ENCODE measurements at places on chromosomes 2 and 18.

- no peak for DNase-seq
Measured at GRCh38 chr2:174599310-174599921, 1.8 kb upstream of the WIPF1 start.

GRCh38 chr2:240705204-240705791 is 13.6 kb downstream of the AQP12A start:
- DNase-seq = no peak

- no peak for DNase-seq
Measured at GRCh38 chr2:101125808-101126207, 25.4 kb downstream of the TBC1D8 start.

DNA sequence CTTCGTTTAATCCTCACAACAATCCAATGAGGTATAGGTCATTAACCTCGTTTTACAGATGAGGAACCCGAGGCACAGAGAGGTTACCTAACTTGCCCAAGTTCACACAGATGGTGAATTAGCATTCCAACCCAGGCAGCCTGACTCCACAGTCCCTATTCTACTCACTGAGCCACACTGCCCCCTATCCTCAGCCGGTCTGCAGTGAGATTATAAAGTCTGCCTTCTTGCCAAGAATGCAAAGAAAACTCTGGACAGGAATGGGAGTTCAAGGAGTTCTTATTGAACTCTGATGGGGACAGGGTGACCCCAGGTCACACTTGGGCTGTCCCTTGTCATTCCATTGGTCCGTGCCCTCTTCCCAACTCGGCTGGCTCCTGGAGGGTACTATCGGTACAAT is 118.1 kb upstream of the MSH6 start:
- DNase-seq = no peak

GRCh38 chr2:66515743-66516142 is 80.8 kb downstream of the MEIS1 start:
- DNase-seq = no peak

DNA sequence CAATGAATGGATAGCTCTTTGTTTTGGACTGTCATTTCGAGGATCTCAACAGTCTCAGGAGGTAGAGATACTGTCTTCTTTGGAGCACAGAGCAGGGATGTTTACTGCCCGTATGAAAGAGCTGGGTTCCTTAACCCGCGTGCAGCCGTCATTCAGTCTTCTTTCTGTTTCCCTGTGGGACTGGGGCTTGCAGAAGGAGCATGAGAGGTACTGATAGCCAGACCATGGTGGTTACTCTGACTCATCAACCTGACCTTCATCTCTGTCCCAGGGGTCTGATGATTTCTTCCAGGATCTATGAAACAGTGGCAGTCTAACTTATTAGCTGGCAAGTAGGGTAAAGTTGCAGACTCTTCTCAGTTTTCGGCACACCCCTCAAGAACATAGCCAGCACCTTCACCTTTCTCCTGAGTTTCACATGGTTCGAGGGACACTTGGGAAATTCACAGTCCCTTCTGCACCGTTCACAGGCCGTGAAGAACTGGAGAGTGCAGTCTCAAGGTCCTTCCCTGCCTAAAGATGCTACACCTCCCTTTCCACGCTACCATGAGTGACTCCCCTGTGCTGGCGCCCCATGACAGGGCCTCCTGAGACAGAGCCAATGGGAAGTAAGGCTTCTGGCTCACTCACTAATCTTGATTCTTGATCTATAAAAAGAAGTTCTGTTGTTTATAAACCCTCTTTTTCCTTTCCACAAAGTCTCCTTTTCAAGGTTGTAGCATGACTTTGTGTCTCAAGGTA is 226.2 kb downstream of the MC4R start:
- no peak for DNase-seq

- DNase-seq = no peak
Measured at GRCh38 chr2:101340141-101340551, 31.6 kb upstream of the RNF149 start.

GRCh38 chr18:71832946-71833617 is 711.1 kb downstream of the CBLN2 start:
- DNase-seq = no peak

DNA sequence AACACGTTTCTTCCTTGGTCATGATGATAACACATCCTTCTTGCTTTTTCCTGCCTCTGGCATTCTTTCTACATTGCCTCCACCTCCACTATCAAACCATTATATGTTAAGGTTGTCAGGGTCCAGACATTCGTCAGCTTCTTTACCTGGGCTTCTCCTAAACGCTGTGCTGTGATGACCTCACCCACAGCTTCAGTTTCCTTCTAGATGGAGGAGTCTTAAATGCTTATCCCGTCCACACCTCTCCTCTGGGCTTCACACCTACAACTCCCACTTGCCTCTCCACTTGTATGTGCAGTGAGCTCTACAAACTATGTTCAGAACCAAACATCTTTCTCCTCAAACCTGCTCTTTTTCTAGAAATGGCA is 666 bp upstream of the STAT1 start:
- no peak for DNase-seq

DNA sequence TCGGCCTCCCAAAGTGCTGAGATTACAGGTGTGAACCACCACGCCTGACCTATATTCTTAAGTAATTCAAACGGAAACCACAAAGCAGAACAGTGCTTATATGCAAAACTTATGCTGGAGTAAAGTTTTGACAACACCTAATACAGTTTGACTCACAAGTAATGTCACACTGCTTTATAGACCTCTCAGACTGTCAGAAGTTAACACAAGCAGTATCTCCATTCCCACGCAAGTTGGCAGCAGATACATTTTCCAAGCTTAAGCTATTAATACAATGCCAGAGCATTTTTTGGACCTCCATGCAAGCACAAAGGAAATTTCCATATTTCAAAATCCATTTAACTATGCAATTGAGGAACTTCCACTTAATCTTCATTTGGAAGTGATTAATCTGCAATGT is 21.0 kb upstream of the SANBR start:
- no peak for DNase-seq

DNA sequence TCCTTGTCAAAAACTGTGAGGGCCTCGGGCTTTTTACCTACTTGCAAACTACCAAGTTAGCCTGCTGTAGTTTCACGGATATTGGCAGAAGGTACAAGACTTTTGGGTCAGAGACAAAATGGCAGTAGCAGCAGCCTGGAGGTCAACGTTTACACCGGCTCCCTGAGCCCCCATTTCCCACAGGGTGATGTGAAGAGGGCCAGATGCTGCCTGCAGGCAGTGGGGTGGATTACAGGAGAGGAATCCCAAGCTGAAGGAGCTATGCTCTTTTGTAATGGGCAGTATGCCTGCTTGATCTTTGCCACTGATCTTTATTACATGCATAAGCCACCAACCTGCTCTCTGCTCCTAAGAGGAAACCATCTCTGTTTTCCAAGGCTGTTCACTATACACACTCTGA is 29.5 kb upstream of the SP5 start:
- no peak for DNase-seq

GRCh38 chr2:217407362-217407761 is 547.5 kb upstream of the TNP1 start:
- no peak for DNase-seq

GRCh38 chr2:221675201-221675908 is 103.3 kb upstream of the EPHA4 start:
- DNase-seq = no peak
